Eye (tissue), 1 donor: ENCODE measurements at places on chromosomes 7 and 10.

DNA sequence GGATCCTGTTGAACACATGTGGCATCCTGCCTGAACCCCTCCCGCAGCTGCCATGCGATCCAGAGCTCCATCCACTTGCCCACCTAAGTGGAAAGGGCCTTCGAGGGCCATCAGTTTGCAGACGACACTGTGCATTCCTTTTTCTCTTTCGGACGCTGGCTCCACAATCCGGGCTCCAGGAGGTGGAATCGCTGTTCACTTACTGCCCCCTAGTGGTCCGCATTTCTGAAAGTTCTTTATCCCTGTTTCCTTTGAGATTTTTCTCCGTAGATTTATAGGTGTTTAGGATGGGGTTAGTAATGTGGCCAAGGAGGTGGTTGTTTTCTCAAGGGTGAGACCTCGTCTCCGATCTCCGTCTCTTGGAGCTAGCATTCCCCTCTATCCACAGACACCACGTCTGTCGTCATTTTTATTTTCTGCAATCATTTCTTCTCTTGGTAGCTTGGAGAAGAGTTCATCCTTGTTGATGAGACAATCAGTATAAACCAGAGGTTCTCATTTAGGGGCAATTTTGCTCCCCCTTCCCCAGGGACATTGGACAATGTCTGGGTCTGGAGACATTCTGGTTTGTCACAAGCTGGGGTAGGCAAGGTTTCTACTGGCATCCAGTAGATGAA lies 204.6 kb downstream of the ARHGAP21 start:
- peak; percentile 92 for DNase-seq

GRCh38 chr7:77404641-77405040 lies 11.5 kb downstream of the GSAP start:
- DNase-seq = no peak

DNA sequence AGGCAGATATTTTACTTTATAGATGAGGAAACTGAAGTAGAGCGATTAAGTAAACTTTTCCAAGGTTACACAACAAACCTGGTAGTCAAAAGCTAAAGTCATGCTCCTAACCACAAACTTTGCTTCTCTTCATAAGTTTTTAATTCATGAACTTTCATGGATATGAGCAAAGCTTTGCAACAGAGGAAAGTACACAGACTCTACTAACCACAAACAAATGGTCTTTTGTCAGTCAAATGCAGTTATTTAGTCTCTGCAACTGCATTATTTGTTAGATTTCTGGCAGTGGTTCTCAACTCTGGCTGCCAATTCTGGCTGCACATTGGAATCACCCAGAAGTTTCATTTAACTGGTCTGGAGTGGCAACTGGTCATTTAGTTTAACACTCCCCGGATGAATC lies 140.6 kb upstream of the TMEM168 start:
- DNase-seq = no peak

DNA sequence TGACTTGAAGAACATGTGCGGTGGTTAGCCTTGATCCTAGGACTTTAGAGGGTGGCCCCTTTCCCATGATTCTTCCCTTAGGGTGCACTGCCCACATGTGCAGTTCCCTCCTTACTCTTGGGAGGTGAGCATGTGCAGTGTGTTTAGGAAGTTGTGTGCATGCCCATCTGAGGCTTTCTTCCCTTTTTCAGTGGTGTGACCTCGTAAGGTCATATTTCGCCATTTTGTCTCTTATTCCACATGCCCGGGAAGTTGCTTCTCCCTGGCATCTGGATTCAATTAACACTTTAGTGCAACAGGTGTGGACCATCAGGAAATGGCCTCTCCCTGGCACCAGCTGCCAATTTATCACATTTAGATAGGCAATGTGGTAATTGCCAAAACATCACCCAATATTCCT lies 380.6 kb upstream of the VSTM2A start:
- DNase-seq = no peak

GRCh38 chr7:149544028-149544427 lies 46.4 kb upstream of the ZNF746 start:
- no peak for DNase-seq

DNA sequence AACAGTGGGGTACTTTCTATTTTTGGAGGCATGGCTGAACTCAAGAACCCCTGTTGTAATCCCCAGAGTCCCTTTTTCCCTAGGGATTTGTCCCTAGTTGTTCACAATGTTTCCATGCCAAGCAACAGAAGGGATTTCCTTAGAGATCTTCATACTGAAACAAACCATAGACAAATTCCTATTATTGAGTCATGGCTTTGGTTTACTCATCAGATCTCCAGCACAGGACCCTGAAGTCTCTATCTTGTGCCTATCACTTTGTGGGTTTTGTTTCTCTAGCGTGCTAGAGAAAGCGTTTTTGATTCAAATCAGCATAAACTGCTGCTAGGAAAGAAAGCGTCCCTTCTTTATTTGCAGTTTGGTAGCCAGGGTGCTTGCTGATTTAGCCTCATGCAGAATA lies 165.0 kb downstream of the BAMBI start:
- no peak for DNase-seq

DNA sequence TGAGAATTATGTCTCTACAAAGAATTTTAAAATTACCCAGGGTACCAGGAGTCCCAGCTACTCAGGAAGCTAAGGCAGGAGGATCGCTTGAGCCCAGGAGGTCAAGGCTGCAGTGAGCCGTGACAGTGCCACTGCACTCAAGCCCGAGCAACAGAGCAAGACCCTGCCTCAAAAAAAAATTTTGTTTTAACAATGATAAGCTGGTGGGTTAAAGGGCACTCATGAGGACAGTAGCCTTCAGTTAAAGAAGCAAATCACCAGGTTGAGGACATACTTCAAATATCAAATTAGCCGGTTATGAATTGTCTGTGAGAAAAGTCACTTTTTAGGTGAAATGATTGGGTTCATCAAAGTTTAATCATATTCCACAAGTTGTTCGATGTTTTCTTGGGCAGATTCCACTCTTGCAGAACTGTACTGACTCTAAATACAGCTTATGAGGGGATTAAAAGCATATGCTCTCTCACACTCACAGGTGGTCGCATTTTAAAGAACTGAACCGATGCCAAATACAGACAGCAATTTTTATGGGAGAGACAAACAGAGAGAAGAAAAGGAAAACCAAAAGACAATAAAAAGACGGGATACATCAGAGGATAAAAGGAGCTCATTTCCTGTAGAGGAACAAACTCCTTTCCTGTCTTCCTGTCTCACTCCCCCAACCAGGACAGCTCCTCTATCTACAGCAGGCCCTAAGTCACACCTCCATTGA lies 582.8 kb upstream of the NRP1 start:
- DNase-seq = no peak

DNA sequence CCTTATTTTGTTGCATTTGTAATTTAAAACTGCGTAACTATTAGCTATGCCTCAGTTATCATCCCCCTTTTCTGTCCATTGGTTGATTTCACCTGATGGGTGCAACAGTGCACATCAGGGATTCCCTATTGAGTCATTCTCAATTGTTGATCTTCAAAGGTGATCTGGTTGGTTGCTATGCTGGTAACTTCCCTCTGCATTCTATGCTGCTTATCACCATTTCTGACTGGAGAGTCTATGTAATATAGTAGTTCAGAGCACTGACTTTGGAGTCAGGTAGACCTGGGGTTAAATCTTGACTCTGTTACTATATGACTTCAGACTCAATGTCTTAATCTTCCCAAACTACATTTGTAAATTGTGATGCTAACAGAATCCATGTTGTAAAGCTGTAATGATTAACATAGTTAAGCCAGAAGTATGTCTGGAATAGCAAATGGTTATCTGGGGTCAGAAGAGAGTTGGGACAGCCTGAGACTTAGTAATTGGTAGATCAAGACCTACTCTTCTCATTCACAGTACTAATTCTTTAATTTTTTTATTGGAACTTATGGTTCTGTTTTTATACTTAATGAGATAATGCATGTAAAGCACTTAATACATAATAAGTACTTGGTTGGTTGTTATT lies 38.1 kb downstream of the EXOC6 start:
- DNase-seq = peak; percentile 5

GRCh38 chr10:113683300-113683699 lies 3.6 kb downstream of the CASP7 start:
- no peak for DNase-seq

DNA sequence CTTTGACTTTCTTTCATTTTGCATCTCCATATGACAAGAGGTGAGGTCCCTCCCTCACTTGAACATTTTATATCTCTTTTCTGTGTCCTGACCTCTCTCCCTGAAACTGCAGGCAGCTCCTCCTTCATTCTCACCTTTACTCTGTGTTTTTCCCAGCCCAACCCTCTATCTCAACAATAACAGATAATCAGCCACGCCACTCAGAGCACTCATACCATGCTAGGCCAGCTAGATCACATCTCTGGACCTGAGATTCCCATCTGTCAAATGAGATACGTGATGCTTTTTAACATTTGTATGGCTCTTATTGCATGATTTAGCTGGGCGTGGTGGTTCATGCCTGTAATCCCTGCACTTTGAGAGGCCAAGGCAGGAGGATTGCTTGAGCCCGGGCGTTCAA lies 63.1 kb upstream of the PDCD4 start:
- no peak for DNase-seq

DNA sequence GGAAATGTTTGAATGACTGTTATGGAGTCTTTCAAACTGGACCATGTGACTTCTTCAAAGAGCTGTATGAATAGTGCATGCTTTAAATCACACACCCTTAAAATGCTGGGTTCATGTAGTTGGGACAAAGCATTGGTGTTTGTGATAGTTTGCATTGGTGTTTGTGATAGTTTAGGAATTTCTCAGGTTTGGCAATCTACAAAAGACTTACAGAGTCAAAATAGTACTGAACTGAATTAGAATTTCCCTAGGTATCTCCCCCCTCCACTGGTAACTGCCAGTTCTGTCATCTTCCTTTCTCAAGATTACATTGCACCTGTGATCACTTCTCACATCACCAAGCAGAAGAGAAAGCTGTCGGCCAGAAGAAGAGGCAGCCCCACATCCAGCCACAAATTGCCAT lies 261.1 kb downstream of the GATA3 start:
- no peak for DNase-seq

GRCh38 chr10:131739206-131739605 lies 161.6 kb upstream of the PPP2R2D start:
- DNase-seq = no peak

DNA sequence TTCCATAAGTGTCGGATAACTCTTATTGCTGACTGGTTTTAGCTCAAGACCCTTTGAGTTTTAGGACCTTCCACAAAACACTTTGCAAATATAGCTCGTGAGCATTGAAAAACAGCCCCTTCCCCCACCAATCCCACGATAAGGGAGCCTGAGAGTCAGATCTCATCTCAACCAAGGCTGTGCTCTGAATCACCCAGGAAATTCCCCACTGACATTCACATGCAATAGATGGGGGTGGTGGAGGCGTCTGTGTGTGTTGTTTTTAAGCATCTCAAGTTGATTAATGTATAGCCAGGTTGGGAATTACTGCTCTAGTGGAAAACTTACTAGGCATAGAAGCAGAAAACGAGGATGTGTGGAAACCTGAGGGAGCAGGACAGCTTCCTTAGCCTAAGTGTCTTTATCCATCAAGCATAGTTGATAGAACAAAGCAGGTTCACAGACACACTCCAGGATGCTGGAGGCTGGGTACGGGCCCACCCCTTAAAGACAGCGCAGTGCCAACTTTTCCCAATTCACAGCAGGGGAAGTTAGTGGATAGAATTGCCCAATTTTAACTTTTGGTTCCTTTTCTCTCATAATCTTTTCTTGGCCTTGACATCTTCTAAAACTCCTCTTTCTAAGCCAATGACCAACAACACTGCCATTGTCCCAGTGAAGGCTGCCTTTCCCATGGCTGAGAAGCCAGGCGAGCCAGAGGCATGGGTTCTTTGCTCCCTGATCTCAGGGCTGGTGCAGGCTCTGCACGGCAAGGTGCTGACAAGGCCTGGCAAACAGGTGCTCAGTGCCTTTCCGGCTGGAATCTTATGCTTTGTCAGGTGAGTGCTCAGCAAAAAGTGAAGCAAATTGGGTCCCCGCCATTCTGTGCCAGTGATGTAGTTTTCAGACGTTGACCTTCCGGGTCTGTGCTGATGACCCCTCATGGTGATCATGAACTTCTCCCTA lies 98.5 kb upstream of the INSIG1 start:
- no peak for DNase-seq

GRCh38 chr7:89927762-89928161 lies 226.5 kb upstream of the STEAP1 start:
- no peak for DNase-seq

GRCh38 chr7:154881526-154881925 lies 121.4 kb downstream of the PAXIP1 start:
- DNase-seq = no peak

GRCh38 chr10:130737621-130738020 lies 573.9 kb downstream of the TCERG1L start:
- peak; percentile 88 for DNase-seq

GRCh38 chr7:11228515-11228914 lies 254.8 kb downstream of the PHF14 start:
- DNase-seq = no peak

DNA sequence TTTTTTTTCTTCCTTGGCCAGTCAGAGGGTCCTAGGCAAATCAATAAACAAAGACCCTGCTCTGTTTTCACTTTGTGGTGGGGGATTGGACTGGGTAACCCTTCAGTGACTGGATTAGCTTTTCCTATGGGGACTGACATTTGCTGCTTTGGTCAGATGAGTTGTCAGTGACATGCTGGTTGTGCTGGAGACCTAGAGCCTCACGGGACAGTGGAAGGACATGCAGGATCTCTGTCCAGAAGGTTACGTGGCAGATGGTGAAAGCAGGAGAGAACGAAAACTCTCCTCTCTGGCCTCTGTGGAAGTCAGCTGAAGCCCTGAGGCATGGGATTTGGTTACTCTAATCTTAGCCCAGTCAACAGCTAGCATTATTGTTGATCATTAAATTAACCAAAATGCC lies 90.0 kb upstream of the BMPER start:
- peak; percentile 27 for DNase-seq

DNA sequence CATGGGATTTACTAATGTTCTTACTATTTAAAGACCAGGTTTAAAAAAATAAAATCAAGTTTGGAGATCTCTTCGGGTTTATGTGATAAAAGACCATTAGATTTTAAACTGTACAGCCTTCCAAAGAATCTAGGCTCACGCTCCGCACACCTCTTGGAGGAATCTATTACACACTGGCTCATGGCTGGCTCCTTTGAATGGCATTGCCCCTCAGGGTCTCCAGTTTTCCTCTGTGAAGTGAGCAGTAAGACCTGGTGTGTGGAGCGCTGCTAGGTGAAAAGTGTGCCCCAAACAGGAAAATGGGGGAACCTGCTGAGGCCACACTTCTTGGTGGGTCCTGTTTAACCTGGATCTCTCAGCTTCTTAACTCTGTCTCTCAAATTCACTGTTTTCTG lies 142.3 kb downstream of the KAT6B start:
- DNase-seq = no peak

- no peak for DNase-seq
Observed at GRCh38 chr7:112137141-112138101, 68.8 kb downstream of the DOCK4 start.
